ENCODE measurements at places on chromosomes 4 and X. TPM values are rescaled to one million over a fixed set of nuclear protein-coding genes. Genes with fewer than 3 reads are reported as not detected.

GRCh38 chr4:71553605-71554004, 214.8 kb downstream of the SLC4A4 start:
- DNase-seq = peak; percentile 43

DNA sequence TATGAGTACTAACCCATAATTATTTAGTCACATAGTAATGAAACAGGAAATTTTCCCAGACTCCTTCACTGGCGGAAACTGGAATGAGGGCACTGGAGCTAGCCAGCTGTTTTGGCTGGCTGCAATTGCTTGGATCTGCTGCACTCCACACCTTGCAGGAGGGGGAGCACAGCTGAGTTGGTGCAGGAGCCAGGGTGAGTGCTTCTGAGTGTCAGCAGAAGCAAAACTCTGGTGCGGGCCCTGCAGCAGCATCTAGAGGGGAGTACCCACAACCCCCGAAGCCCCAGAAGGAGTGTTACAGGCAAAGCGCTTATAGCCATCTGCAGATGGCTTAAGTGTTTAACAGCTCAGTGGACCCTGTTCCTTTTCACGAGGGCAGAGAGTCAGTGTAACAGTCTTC, 96.1 kb downstream of the RPA4 start:
- DNase-seq = no peak

DNA sequence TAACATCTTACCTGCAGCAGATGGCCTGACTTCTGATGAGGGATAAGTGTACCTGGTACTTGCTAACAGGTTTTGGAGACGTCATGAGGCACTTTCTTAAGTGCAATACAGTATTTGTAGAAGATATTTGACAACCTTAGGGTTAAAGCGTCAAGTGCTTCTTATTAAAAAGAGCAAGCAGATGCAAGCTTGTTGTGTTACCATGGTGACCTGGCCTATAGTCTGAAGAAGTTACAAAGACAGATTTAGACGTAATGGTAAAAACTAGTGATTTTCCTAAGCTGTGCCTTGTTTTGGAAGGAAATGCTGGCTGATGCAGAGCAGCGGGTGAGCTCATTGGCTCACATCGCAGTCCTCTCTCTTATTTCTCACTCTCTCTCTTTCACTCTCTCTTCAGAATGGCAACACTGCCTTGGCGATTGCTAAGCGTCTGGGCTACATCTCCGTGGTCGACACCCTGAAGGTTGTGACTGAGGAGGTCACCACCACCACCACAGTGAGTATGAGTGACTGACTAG, 243.6 kb downstream of the ANK2 start:
- no peak for DNase-seq

- DNase-seq = no peak
Measured at GRCh38 chr4:26858035-26858918, 2.4 kb upstream of the STIM2 start.

DNA sequence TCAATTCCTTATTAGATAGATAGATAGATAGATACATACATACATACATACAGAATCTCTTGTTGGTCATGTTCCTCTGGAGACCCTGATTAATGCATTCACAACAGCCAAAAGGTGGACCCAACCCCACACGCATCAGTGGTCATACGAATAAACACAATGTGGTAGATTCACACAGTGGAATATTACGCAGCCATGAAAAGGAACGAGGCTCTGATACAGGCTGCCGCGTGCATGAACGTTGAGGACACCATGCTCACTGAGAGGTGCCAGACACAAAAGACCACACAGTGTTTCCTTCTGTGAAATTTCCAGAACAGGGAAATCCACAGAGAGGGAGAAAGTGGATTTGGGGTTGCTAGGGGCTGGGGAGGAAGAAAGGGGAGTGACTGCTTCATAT, 136.7 kb downstream of the CRLF2 start:
- DNase-seq = no peak

DNA sequence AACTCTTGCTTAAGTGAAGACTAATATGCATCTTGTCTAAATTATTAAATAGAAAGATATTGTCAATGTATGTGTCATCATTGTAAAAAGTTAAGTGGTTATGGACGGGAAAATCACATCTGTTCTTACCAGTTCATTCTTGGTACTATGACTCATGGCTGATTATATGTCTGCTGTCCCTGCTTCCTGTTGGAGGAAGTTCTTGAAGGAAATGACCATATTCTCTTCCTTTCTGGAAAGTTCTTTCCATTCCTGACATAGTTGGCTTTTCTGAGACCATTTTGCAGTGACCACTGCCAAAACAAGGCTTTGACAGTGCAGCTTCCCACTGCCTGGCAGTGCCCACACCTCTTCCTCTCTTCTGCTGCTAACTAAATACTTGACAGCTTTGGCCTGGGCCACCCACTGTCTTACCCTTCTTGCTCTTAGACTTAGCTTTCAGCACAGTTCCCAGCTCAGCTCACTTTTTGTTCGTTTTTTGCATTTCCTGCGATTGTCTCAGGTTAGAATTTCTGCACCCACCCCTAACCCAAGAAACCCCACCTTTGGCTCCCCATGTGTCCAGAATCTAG, 13.2 kb upstream of the CLDN24 start:
- no peak for DNase-seq

DNA sequence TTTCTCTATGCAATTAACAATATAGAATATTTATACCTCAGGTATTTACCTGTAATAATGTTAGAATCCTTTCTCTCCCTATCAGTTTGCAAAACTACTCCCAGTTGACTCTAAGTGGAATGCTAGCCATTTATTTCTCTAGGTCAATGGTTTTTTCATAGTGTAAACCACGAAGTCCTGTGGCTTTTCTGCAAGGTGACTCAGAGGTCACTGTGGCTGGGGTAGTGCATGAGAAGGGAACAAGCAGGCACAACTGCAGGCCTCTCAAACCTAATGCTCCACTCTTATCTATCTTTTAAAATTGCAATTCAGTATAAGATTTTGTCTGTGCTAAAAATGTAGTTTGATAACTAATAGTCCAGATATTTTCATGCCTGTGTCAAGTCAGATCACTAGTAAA, 159.4 kb downstream of the ANTXR2 start:
- DNase-seq = no peak

DNA sequence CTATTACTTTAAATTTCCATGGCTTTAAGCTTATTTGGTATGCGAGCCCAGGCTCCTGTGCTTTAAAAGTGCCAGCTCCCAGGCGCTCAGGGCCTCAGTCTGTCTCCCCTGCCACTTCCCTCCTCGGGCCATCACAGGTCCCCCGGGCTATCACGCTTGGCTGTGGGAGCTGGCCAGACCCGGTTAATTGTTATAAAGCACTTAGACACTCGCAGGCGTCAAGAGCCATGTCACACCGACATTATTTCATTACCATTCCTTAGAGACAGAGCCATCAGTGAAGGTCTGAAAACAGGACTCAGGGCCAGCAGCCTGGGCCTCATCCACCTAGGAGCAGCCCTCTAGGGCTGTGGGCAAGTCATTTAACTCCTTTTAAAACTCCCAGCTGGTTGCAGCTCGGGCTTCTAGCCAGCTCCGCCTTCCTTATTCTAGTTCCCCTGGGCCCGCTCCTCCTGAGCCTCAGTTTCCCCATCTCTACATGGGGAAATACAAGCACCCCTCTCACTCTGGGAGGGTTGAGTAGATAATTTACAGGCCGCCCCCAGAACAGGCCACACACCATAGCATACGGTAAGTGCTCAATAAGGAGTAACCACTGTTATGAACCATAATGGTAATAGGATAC, 99.0 kb downstream of the HMX1 start:
- DNase-seq = no peak

The PRAF2 gene
- total RNA-seq = 2.3 TPM

The SMIM9 gene
- total RNA-seq = not detected

The LRP2BP gene
- total RNA-seq = 0.71 TPM
